Activated CD4-positive, alpha-beta memory T cell treated with anti-CD3 and anti-CD28 coated beads for 36 hours (primary cell): ENCODE measurements at places on chromosomes 11 and 22. TPM values are rescaled to one million over a fixed set of nuclear protein-coding genes. Genes with fewer than 3 reads are reported as not detected.

The HBD gene
- total RNA-seq, result not detected

The GSTT2 gene
- not detected for total RNA-seq

The RIC3 gene
- 5.6 TPM for total RNA-seq

- no peaks in the 10 kb centered on the region for H3K4me1 ChIP-seq
- no peak for DNase-seq
- no peak overlapping the region for H3K27ac ChIP-seq
- no peak overlapping the region for H3K4me3 ChIP-seq
Measured at GRCh38 chr11:72901374-72901773, 87.2 kb downstream of the ATG16L2 start.

DNA sequence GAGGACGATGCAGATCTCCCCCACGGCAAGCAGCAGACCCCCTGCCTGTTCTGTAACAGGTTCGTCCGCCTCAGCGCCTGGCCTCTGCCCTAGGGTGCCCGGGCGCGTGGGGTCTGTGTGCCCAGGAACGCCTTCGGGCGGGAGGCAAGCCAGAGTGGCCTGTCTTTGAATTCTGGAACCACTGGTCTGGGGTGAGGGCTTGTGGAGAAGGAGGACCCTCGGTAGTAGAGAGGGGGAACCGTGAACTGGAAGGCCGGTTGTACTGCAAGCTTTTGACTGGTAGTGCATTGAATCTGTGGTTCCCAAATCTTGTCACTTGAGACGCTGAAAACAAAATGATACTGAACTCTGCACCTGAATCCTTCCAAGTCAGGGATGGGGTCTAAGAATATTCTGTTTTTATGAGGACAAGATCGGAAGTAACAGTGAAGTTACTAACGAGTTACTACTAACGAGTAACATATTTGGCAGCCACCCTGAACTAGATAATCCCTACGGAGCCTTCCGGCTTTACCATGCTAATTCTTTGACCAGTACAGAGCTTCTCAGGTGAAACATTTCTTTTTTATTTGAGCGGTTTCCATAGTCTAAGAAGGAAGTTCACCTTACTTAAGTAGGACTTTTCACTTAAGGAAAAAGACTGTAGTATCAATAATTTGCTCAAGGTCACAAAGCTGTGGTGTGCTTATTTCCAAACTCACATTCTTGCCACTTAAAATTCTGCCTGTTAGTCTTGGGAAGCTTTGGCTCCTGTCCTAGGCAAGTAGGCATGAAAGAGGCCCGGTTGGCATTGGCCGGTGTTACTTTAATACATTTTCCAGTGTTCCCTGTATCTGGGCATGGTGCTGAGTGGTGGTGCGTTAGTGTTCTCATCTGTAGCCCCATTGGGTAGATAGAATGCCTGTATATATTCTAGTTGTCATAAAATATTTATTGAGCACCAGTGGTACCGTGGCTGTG is 860 bp downstream of the PRMT3 start:
- H3K4me3 ChIP-seq, result peak overlapping the region; percentile 96
- H3K27me3 ChIP-seq, result no peaks in the 10 kb centered on the region
- peaks cover 20% of the 10 kb centered on the region for H3K4me1 ChIP-seq
- peaks cover 23% of the 10 kb centered on the region for H3K36me3 ChIP-seq

GRCh38 chr11:130997278-130997677 is 81.0 kb upstream of the SNX19 start:
- H3K4me3 ChIP-seq, result no peak overlapping the region
- DNase-seq, result no peak
- peaks cover 1% of the 10 kb centered on the region for H3K27me3 ChIP-seq
- no peaks in the 10 kb centered on the region for H3K4me1 ChIP-seq

DNA sequence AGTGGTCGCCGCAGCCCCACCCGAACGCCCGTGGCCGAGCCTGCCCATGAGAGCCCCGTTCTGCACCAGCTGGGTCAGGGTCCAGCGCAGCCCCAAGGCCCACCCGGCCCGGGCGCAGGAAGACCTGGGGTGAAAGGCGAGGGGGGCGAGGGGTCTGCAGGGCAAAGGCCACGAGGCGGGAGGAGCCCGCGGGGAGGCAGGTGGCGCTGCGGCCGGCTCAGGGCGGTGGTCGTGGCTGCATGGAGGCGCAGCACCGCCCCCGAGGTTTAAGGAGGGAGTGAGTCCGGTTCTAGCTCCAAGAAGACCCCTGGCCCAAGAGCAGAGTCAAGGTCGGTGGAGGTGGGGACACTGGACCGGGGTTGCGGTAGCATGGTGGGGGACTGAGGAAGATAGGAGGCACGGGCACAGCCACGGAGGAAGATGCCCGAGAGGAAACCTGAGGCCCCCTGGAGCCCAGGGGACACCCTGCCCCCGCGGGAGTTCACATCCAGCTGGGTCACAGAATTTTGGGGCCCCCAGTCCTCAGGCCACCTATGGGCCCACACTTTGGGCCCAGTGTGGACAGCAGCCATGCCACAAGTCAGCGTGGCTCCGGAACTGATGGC is 514 bp upstream of the HDAC10 start:
- no peaks in the 10 kb centered on the region for H3K27me3 ChIP-seq
- H3K36me3 ChIP-seq, result peaks cover 5% of the 10 kb centered on the region
- peaks cover 20% of the 10 kb centered on the region for H3K4me1 ChIP-seq
- no peak for DNase-seq

DNA sequence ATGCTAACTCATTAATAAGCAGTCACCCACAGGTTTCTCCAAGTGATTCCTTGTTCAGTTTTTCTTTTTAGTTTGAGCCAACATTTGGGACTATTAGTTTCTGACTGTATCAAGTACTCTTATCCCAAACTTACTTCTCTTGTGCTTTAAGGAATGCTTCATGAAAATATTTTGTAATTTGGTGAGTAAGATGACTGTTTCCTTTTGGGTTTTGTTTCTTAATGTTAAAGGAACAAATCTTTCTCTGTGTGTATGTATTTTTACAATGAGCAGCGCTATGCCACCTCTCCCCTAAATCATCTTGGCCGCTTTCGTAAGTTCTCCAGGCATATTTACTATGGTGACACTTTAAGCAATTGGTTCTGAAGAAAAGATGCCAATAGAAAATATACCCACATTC is 72.4 kb downstream of the LDLRAD3 start:
- no peaks in the 10 kb centered on the region for H3K4me1 ChIP-seq
- no peak for DNase-seq
- H3K4me3 ChIP-seq, result no peak overlapping the region

DNA sequence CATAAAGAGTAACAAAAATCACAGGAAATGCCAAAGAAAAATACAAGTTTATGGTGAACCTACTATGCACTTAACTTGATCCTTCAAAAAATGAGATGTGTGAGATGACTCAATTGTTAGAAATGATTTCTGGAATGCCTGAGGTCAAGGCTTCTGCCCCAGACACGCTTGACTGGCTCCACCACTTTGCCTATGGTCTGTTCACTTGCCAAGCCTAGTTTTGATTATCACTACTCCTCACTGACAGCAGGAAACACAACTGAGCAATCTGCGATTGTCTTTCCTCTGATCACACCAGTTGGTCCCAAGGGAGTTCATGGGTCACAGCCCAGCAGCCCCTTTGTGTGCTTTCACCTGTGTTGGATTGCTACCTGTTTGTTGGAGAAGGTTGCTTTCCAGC is 20.6 kb upstream of the PRDM10 start:
- DNase-seq, result no peak
- no peaks in the 10 kb centered on the region for H3K36me3 ChIP-seq
- no peaks in the 10 kb centered on the region for H3K27me3 ChIP-seq
- H3K4me1 ChIP-seq, result no peaks in the 10 kb centered on the region
